ENCODE measurements at places on chromosomes 2 and 18. TPM values are rescaled to one million over a fixed set of nuclear protein-coding genes. Genes with fewer than 3 reads are reported as not detected.

DNA sequence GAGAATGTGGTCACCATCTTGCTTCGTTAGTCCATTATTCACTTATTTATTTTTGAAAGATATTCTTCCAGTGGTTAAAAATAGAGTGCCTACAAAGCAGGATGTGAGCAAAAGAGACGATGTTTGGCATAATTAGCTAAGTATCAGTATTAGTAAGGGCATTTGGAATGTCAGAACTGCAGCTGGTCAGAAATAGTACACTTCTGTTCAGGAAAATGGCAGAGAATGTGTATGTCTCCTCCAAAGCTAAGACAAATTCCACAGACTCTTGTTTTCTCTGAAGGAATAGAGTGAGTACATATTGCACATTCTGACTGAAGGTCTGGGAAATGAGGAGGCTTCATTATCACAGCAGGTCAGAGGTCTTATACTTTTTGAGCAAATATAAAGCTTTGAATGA, 209.0 kb downstream of the L3MBTL4 start:
- DNase-seq: no peak

GRCh38 chr2:237269138-237269875, 144.7 kb downstream of the COL6A3 start:
- DNase-seq: no peak

GRCh38 chr18:66555585-66555984, 48.3 kb downstream of the CDH19 start:
- DNase-seq: no peak

DNA sequence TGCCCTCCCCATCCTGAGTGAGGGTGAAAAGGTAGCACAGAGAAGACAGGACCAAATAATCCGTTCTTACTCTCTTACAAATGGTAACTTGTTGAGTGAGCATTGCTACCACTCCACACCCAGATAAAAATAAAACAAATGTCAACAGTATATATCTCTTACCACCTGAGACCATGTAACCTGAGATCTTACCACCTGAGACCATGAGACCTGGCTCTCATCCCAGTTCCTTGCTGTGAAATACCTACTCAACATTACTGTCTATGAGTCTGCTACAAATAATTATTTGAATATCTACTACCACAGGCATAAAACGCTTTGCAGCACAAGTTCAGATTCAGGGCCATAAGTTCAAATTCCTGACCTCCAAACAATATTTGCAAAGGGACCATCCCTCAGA, 234.7 kb downstream of the C1D start:
- no peak for DNase-seq

GRCh38 chr18:49178736-49179135, 228.0 kb upstream of the SMAD7 start:
- DNase-seq: no peak

DNA sequence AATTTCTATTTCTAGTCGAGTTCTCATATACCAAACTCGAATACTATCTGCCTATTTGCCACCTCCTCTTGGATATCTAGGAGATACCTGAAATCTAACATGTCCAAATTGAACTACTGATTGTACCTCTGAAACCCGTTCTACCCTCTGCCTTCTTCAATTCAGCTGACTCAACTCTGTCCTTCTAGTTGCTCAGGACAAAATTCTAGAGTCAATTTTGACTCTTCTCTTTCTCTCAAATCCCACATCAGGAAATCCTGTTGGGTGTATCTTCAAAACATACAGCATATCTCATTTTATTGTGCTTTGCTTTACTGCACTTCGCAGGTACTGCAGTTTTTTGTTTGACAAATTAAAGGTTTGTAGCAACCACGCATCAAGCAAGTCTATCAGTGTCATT, 137.8 kb downstream of the ZAP70 start:
- no peak for DNase-seq

DNA sequence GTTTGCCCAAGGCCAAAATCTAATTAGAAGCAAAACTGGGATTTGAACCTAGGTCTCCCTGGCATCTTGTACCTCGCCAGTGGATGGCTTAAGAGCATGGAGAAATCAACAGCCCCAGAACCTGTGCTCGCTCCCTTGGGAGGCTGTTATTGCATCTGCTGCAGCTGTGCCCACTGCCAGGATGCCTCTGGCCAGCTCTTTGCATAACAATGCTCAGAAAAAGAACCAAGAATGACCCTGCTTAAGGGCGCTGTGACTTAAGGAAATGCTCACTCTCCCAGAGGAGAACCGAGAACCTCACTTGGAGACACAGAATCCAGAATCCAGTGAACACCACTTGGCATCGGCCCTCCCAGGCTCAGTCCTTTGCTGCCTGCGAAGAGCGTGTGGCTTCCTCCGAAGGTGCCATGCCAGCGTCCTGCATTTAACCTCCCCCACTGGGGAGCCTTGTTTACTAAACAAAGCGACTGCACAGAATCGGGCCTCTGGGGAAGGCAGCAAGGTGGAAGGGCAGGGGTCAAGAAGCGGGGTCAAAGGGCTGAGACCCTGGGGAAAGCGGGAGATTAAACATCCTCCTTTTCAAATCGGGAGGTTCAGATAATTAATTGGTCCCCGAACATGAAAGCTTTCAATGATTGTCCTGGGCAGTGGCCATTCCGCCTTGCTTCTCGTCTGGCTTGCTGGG, 71.0 kb upstream of the BOD1L2 start:
- DNase-seq: no peak

- DNase-seq: no peak
These were observed 349.5 kb downstream of the TGIF1 start for GRCh38 chr18:3799515-3799914.

DNA sequence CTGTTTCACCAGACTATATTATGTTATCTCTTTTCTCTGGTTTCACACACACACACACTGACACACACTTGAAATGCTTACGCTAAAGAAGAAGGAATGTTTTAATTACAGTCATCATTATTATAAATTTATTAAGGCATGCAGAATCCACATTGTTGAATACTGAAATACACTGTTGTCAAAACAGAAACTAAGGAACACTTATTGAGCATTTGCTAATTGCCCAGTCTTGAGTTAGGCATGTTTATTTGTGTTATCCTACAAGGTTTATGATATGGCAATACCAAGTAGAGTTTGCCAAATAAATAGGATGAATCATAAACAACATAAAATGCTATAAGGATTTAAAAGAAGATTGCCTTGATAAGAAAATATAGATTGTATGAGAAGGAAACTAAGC, 917.0 kb upstream of the PIK3C3 start:
- DNase-seq: no peak

DNA sequence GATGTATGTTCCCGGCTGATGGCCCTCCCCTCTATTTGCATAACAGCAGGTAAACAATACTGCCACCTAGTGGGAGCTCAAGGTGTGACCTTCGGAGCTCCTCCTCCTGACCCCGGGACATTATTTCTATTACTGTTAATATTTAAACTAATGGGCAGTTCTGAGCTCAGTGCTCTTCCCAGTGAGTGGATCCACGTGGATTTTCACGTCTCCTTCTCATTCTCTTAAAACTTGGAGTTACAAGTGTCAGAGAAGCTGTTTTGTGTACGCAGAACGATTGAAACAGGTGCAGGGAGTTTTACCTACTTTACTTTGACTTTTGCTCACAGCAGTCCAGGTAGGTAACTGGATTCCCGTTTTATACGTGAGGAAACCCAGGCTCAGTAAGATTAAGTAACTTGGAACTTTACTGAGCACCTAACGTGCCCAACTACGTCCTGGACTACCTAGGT, 127.3 kb downstream of the PRKCE start:
- DNase-seq: peak; percentile 66

- no peak for DNase-seq
These were observed 11.8 kb downstream of the CHRNA1 start for GRCh38 chr2:174752403-174753037.

- DNase-seq: no peak
These were observed 14.5 kb downstream of the GPC1 start for GRCh38 chr2:240449764-240450531.

DNA sequence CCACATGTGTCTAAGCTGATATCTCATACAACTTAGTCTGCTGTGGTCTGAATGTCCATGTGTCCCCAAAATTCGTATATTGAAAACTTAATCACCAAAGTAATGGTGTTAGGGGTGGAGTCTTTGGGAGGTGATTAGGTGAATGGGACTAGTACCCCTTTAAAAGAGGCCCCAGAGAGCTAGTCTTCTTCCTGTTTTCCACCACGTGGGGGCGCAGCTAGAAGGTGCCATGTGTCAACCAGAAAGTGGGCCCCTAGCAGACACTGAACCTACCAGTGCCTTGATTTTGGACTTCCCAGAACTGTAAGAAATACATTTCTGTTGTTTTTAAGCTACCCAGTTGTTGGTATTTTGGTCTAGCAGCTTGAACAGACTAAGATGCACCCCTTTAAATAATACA, 86.6 kb downstream of the ASB1 start:
- DNase-seq: no peak

GRCh38 chr2:172204309-172204708, 101.6 kb upstream of the DLX2 start:
- DNase-seq: no peak

DNA sequence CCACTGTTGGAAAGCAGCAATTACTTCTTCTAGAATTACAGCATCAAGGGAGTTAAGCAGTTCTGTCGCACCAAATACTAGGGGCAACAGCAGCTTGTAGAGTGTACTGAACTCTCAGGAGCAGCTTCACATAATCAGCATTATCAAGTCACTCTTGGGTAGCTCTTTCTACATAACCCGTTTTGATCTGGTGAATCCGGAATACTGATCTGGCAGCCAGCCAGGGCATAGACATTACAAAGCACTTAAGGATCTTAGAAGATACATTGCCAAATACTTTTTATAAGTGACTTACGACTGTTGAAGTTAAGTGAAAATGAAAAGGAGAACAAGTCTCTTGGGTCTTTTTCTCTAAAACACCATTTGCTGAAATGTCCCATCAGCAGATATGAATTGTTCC, 73.2 kb upstream of the NETO1 start:
- DNase-seq: no peak

DNA sequence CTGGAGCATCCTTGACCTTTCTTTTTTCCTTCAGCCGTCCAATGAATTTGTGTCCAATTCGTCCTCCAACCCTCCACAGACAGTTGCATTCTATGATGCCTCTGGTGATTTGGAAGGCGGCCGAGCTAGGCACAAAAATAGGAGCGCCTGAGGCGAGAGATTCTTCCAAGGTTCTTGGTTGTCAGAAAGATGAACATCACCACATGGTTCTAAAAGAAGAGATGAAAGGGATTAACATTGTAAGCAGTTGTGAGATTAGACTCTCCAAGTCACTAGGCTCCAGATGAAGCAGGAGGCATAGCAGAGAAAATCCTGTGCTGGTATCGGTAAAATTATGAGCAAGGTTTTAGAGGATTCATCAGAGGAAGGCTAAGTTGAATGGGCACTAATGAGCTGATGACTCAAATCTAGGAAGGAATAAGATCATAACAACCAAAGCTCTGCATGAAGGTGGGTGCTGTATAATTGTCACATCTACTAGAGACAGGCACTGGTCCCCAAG, 75.4 kb upstream of the MAP4K3 start:
- DNase-seq: no peak

- DNase-seq: no peak
These were observed 109.5 kb downstream of the CDC42EP3 start for GRCh38 chr2:37561615-37562569.

GRCh38 chr2:144357623-144358373, 162.1 kb downstream of the ZEB2 start:
- no peak for DNase-seq

- no peak for DNase-seq
These were observed 43.5 kb downstream of the COX7A2L start for GRCh38 chr2:42317486-42317885.

GRCh38 chr2:233234264-233234663, 17.2 kb upstream of the ATG16L1 start:
- no peak for DNase-seq

GRCh38 chr2:10140841-10141610, 18.5 kb downstream of the RRM2 start:
- no peak for DNase-seq

- DNase-seq: no peak
These were observed 5.8 kb downstream of the OXER1 start for GRCh38 chr2:42757981-42758740.

DNA sequence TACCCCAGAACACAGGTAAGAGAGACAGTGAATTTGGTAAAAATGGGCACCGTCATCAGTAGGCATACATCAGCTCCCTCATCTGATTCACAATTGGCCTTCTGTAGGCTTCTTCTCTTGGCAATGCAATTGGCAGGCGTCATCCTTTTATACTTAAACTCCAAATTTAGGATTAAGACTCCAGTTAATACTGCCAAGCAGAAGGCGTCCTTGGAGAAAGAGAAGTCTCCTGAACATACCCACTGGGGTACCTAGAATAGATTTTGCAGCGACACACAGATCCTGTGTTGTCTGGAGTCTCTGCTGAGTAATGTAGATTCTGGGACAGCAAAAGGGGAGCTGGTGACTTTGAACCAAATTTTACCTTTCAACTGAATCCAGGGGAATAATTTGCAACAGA, 592 bp upstream of the METAP1D start:
- DNase-seq: no peak

DNA sequence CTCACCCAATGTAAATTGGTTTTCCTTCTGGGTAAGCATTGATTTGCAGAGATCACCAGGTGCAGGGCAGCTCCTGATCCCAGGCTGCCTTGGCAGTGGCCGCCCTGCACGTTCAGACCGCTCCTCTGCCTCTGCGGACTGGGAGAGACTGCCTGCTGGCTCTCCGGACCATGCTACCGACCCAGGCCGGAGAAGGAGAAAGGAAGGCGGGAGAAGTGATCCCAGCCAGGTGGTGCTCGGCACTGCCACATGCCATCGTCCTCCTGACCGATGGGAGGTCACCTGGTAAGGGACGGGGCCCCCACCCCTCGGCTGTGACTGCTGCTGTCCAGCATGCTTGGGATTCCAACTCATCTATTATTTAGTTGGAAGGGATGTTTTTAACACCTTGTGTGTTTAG, 108.1 kb upstream of the POU3F3 start:
- no peak for DNase-seq

DNA sequence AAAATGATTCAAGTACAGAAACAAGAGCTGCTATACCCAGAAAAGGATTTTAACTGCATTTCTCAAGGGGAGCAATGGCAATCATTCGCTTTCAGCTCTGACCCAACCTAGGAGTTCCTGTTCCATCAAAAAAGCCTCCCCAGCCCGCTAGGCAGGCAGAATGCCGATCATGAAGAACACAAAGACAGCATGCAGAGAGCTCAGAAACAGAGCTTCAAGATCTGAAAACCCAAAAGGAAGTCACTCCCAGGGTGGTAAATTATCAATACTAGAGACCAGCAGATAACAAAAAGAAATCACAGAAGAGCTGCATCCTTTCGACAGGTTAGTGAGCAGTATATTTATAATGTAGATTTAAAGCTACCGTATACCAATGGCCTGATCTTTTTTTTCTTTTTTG, 84.8 kb upstream of the CRIM1 start:
- DNase-seq: no peak

- no peak for DNase-seq
These were observed 124.4 kb upstream of the SETBP1 start for GRCh38 chr18:44556296-44556695.

METTL4 gene
- total RNA-seq: 21.6 TPM

SOX11 gene
- not detected for total RNA-seq

RHBDD1 gene
- total RNA-seq: 53.2 TPM

PLEK gene
- 11.0 TPM for total RNA-seq

RNF125 gene
- 37.4 TPM for total RNA-seq

TSPYL6 gene
- not detected for total RNA-seq

ABI2 gene
- total RNA-seq: 29.4 TPM

NAT8 gene
- not detected for total RNA-seq

TMEFF2 gene
- not detected for total RNA-seq

SEMA4C gene
- total RNA-seq: 50.6 TPM

EFHD1 gene
- 2.4 TPM for total RNA-seq

PRKAG3 gene
- total RNA-seq: not detected

ACOXL gene
- total RNA-seq: 0.10 TPM
